ENCODE measurements at places on chromosomes 11 and 22. TPM values are rescaled to one million over a fixed set of nuclear protein-coding genes. Genes with fewer than 3 reads are reported as not detected.

Gene SLC17A6
- total RNA-seq: not detected

Gene LRRC10B
- not detected for total RNA-seq

Gene ARVCF
- total RNA-seq: 16.6 TPM

Gene MYOD1
- total RNA-seq: not detected

Gene SLC7A4
- not detected for total RNA-seq

Gene OR51B4
- total RNA-seq: not detected

Gene RTCB
- 78.3 TPM for total RNA-seq

Gene SLC43A1
- total RNA-seq: 8.6 TPM

Gene APOL3
- total RNA-seq: 12.5 TPM

Gene CEND1
- 2.2 TPM for total RNA-seq

Gene LMNTD2
- 0.81 TPM for total RNA-seq

Gene PNPLA5
- total RNA-seq: not detected

Gene CBLIF
- not detected for total RNA-seq

Gene ZC3H12C
- total RNA-seq: 10.5 TPM

Gene ADORA2A
- total RNA-seq: 6.8 TPM

Gene DMC1
- total RNA-seq: under 0.01 TPM

Gene MISFA
- total RNA-seq: not detected

Gene PLA2G3
- not detected for total RNA-seq

Gene FAU
- total RNA-seq: 367 TPM

Gene OR2AT4
- not detected for total RNA-seq

Gene KDELR3
- total RNA-seq: 192 TPM

Gene OR8G1
- total RNA-seq: not detected

Gene WBP2NL
- not detected for total RNA-seq

Gene KCNJ1
- total RNA-seq: not detected

Gene CPT1A
- total RNA-seq: 32.5 TPM

Gene FXYD6
- total RNA-seq: not detected

Gene CADM1
- 1.3 TPM for total RNA-seq

Gene XRRA1
- 13.8 TPM for total RNA-seq

Gene WT1
- total RNA-seq: 10.1 TPM

Gene JAM3
- 43.1 TPM for total RNA-seq

Gene PCF11
- 12.8 TPM for total RNA-seq

Gene ISX
- total RNA-seq: not detected

Gene MYBPC3
- total RNA-seq: not detected

Gene HBG2
- not detected for total RNA-seq

Gene OR5J2
- not detected for total RNA-seq

Gene HEPHL1
- total RNA-seq: under 0.01 TPM

Gene PKP3
- 3.2 TPM for total RNA-seq

Gene PIWIL4
- 1.5 TPM for total RNA-seq

Gene SH3BP1
- 14.3 TPM for total RNA-seq

Gene TMPRSS13
- total RNA-seq: not detected

Gene OR52E8
- not detected for total RNA-seq

Gene SSTR3
- not detected for total RNA-seq

Gene SEC14L6
- total RNA-seq: not detected

Gene ANO1
- not detected for total RNA-seq

Gene CCDC116
- 0.16 TPM for total RNA-seq

Gene PPP1CA
- total RNA-seq: 172 TPM

Gene TEX12
- not detected for total RNA-seq

Gene TRPM5
- total RNA-seq: not detected

Gene PRG3
- total RNA-seq: not detected

Data from cardiac atrium fibroblast (primary cell).